ENCODE measurements at places on chromosomes 3 and 15.
A peak's percentile ranks its signal among the peaks of the same experiment; 100 is the strongest.

- DNase-seq, result peak; percentile 8
Observed at GRCh38 chr3:100005665-100006393, 108.5 kb downstream of the FILIP1L start.

GRCh38 chr3:149620291-149621020 lies 37.4 kb downstream of the WWTR1 start:
- DNase-seq, result no peak

DNA sequence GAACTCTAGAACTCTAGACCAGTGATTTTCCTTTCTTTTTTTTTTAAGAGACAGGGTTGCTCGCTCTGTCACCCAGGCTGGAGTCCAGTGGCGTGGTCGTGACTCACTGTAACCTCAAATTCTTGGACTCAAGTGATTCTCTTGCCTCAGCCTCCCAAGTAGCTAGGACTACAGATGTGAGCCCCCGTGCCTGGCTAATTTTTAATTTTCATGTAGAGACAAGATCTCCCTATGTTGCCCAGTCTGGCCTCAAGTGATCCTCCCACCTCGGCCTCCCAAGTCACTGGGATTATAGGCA lies 359.6 kb downstream of the SHQ1 start:
- no peak for DNase-seq

DNA sequence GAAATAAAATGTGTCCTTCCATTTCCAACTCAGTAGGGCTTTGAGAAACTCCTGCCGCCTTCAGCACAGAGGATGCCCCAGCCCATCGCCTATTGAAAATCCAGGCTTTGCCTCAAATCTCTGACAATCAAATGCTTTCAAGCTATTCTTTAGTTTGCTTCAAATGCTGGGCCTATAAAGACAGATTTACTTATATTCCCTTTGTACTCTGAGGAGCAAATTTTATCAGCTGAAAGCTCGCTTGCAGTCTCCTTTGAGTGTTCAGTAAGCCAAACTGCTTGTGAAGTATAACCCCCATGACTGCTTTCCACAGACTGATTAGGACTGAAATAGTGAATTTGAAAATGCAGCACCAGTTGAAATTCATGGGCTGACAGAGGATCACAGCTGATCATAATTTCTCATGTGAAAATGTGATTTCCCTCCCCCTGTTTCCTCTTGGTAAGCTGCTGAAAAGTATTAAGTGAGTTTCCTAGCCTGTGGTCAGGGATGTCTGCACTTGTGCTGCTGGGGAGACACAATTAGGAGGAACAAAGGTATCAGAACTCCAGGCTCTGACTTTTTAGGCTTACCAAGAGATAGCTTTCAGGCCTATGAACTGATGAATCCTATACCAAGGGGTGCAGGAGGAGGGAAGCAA lies 563.4 kb upstream of the TGFBR2 start:
- DNase-seq, result no peak

DNA sequence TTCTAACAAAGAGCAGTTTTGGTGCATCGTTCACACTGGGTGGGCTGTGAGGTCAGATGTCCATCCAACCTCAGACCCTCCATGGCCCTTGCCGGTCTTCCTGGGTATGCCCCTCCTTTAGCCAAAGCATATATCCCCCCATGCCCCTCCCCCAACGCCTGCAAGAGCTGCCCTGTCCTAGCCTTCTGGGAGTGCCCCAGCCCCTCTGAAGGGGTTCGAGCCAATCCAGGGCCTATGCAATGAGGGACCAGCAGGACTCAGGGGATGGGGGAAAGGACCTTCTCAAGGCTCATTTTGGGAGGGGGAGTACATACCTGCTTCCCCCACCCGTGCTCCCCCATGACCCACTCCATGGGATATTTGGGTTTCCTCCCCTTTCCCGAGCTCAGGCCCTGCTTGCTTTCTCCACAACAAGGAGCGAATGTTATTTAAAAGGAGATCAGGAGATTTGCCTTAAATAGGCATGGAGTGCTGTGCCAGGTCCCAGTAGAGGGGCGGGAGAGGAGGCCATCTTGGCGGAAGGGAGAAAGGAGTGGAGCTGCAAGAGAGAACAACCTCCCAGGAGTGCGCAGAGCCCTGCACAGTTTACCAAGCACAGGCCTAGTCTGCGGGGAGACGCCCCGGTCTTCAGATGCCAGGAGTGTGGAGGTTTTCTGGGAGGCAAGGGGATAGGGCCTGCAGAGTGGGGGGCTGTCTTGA lies 18.2 kb downstream of the PIF1 start:
- no peak for DNase-seq

DNA sequence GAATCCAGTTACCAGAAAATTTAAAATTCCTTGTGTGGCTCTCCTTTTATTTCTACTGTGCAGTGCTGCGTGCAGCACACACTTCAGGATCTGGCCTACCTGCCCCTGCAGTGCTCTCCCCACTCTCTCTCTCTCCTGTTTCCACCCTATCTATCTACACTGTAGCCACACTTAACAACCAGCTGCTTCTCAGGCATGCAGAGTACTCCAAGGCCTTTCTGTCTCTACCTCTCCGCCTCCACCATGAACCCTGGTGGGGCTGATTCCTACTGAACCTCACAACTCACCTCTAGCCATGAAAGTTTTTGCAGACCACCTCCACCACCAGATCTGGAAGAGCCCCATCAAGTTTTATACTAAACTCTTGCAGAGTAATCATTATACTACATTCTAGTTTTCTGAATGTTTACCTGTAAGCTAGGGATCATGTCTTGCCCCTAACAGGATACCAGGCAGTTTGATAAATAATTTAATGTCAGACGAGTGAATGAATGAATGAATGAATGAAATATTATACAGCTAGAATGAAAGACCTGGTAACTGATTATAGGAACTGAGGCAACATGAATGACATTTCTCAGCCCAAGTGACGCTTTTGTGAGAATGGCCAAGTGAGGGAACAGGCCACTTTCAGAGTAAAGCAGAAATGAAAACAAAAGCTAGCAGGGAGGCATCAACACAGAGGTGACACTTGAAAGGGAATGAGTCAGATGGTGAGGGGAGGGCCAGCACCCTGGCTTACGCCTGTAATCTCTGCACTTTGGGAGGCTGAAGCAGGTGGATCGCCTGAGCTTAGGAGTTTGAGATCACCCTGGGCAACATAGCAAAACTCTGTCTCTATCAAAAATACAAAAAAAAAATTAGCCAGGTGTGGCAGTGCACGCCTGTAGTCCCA lies 363.5 kb downstream of the FOXP1 start:
- no peak for DNase-seq

DNA sequence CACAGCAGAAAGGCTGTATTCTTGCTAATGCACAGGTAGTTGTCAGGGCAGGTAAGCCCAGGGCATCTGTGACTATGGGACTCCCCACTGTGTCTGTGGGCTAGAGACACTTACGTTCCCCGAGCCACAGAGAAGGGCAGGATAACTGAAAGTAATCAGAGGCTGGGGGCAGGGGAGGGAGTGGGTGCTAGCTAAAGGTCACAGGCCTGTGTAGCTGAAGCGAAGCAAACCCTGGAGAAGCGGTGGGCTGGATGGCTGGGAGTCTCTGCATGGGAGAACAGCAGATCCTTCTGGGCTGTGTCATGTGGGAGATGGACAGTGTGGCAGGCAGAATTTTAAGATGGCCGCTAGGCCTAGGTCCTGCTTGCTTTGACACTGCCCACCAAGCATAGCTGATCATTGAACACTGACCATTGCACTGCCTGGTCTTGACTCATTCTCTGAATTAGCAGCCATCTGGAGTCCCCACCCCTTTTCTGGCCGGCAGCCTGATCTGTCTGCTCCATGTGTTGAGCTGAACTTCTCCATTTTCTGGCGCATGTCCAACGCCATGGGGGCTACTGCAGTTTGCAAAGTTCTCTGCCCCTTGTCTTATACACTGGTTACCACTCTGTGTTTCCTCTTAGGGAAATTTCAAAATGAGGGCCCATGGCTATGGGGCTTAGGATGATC lies 110.0 kb downstream of the DGKG start:
- DNase-seq, result no peak

- peak; percentile 93 for DNase-seq
Observed at GRCh38 chr3:37243820-37244748, 69.7 kb upstream of the LRRFIP2 start.
